ENCODE measurements at places on chromosomes 11 and 22.

DNA sequence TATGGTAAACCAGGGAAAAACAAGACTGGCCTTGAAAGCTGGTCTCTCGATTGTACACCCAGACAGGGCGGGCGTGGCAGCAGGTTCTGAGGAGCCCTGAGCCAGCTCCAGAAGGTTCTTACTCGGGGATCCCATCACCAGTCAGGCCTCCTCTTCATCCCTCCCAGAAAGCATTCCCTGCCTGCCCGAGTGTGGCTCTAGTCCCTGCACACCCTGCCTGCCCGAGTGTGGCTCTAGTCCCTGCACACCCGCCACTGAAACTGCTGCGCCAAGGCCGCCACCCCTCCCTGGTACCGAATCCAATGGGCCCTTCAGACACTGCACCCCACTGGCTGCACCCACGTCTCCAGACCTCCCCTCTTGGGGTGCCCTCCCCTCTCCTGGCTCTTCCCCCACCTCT lies 30.1 kb downstream of the KIAA0930 start:
- DNase-seq = no peak

DNA sequence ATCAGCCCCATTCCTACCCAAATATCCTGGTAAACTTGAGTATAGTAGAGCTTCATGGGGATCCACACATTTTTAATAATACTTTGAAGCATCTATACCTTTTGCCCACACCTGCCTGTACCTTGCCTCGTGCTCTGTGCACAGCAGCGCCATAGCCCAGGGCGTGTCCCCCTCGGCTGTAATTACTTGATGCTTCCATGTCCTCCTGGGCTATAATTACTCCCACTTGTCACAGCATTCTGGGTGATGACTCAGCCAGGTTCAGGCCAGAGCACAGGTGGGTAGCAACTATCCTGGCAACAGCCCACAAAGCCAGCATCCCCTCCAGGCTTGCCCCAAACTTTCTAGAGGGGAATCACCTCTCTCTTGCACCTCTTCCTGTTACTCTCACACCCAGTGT lies 23.7 kb upstream of the SLC36A4 start:
- no peak for DNase-seq

GRCh38 chr11:107744736-107745135 lies 32.9 kb upstream of the SLN start:
- DNase-seq = no peak

DNA sequence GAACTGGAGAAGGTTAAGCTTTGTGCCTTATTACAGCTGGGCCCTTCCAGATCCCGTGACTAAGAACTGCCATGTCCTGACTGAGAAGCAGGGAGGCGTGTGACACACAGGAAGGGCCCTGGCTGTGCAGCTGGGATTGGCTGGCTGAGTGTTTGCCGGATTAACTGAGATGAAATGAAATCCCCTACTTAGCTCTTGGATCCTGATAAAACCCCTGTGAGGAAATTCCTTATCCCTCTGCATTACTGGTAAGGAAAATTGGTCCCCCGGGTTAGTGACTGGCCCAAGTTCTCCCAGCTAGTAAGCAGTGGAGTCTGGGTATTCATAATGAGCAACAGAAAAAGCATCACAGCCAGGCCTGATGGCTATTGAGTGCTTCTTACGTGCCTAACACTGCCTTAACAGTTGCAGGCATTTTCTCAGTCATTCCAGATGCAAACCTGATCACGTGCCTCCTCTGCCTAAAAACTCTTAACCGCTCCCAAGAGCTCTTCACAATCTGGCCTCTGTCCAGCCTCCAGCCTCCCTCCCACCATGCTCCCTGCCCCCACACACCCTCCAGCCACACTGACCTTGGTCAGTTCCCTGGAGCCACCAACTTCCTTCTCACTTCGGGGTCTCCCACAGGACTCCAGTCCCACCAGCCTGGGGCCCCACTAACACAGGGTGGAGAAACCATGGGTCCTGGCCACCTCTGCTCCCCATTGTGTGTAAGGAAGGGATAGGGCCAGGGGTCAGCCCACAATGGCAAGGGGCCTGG lies 37.8 kb downstream of the ARRB1 start:
- DNase-seq = no peak

DNA sequence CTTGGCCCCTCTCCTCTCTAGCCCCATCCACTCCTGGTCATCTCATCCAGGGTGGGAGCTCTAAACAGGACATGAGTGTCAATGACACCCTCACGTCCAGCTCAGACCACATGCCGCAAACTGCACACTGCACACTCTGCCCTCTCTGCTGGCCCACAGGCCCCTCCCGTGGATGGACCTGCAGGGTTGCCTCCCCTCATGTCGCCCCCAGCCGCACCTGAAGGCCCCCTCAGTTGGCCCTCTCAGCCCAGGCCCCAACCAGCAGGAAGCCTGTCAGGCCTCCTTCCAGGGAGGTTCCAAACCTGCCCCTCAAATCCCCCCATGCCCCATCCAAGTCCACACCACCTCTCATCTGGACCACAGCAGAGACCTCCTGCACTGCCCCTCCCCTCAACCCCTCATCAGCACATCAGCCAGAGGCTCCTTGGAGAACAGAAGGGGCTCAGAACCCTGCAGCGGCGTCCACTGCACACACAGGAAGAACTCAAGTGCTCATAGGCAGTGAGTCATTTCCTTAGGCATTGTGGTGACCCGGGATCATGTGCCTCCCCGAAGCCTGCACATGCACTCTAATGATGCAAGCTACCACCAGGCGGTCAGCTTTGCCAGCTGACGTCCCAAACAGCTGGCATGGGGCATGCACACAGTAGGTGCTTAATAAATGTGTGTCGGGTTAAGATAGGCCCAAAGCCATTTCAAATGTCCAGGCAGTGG lies 12.9 kb upstream of the CDKN1C start:
- peak; percentile 72 for DNase-seq

DNA sequence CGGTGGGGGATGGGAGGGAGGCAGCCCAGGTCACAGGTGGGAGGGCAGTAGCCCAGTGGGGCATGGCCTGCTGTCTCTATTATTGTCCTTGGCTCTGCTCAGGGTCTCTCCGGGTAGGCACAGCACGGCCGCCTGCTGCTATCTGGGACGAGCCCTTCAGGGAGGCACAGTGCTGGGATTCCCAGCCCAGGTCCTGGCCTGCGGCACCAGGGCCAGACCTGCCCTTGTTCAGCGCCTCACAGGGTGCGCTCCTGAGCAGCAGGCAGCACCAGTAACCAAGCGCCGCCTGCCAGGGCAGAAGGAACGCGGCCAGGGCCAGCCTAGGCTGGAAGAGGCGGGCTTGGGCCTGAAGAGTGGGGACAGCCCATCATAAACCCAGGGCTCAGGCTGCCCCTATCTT lies 151.0 kb downstream of the MPPED1 start:
- no peak for DNase-seq

DNA sequence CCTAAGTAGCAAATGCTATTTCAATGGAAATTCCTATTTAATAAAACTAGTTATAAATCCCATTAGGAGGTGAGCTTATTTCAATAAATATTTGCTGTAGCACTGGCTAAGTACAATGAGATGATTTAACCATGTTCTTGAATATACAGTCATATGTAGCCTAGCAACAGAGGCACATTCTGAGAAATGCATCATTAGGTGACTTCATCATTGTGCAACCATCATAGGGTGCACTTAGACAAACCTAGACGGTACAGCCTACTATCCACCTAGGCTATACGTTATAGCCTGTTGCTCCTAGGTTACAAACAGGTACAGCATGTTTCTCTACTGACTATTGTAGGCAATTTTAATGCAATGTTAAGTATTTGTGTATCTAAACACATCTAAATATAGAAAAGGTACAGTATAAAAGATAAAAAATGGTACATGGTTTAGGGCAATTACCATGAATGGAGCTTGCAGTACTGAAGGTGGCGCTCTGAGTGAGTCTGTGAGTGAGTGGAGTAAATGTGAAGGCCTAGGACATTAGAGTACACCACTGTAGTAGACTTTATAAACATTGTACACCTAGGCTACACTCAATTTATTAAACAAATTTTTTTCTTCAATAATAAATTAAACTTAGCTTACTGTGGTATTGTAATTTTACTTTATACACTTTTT lies 350.1 kb downstream of the CASP12 start:
- no peak for DNase-seq

- DNase-seq = no peak
Measured at GRCh38 chr22:27154717-27155116, 497.3 kb downstream of the MIAT start.

GRCh38 chr11:47332303-47332711 lies 20.2 kb downstream of the MYBPC3 start:
- no peak for DNase-seq

DNA sequence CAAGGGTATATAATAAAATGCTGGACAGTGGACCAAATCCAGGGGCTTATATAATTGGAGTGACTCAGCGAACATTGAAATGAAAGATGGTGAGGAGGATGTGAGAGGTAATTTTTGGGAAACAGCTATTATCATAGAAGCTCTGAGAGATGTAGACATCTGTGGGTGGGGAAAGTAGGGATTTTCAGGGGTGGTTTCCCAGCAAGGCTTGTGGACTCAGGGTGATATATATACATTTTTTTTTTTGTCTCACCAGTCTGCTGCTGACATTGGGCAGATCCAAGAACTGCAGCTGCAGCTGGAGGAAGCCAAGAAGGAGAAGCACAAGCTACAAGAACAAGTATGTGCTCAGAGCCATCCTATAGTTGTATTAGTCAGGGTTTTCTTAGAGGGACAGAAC lies 208.1 kb downstream of the MYO18B start:
- DNase-seq = no peak

DNA sequence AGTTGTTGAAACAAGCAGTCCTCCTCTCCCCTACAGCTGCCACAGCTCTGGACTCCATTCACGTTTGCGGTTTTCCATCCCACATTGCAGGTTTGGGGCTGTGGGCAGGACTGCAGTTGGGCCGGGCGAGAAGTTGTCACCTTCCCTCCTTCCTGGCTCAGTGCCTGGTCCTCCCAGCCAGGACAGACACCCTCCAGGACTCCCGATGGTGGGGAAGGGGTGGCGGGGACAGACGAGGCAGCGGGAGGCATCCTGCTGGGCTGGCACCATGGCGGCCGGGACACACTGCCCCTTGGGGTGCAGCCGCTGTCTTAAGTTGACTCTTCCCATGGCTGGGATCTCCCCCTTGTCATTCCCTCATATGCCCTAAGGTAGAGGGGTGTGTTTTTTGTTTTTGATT lies 615.2 kb downstream of the BRD1 start:
- no peak for DNase-seq

- DNase-seq = no peak
Measured at GRCh38 chr11:45423036-45423435, 136.9 kb upstream of the SYT13 start.

GRCh38 chr22:33539902-33540751 lies 380.1 kb downstream of the LARGE1 start:
- no peak for DNase-seq

DNA sequence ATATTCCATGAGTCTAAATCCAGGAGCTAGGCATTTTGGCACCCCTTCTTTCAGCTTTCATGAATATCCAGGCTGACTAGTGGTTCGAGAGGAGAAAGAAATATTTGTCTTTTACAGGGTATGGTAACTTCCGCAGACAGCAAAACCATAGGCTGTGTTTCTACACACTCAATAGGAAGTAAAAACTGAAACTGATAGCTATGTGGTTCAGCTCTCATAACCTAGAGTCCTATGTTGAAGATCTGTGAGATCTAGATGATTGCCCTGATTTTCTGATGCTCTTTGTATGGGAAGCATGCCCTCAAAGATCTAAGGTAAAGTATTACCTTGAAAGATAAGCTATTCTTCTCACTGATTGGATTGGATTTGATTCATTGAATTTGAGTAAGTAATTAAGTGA lies 118.3 kb downstream of the CD44 start:
- DNase-seq = peak; percentile 48

DNA sequence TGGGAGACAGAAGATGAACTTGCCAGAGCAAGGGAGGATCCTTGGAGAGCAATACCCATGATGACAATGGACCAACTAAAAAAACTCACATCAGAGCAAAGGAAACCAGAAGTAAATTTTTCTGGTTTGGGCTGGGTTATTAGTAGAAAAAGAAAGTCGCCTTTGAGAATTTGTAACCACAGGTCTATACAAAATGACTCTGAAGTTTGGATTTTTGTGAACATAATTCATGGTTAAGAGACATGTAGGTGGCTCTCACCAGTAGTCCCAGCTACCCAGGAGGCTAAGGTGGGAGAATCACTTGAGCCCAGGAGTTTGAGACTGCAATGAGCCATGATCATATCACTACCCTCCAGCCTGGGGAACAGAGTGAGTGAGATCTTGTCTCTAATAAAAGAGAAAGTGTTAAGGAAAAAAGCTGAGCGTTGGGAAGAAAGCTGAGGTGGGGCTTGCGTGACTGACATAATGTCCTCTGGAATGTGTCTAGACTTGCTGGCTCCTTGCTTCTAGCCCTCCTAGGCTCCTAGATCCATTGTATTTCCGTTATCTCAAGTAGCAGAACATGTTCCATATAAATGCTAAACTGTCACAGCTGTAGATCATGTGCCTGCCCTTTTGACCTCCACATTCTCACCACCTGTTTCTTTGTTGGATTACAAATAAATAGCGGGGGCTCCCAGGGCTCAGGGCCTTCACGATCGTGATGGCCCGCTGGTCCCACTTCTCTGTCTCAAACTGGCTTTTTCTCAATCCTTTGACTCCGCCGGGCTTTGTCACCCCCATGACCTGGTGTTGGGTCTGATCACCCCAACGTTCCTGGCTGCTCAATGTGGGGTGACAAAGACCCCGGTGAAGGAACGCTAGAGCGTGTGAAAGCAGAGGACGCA lies 56.2 kb upstream of the SC5D start:
- DNase-seq = no peak

DNA sequence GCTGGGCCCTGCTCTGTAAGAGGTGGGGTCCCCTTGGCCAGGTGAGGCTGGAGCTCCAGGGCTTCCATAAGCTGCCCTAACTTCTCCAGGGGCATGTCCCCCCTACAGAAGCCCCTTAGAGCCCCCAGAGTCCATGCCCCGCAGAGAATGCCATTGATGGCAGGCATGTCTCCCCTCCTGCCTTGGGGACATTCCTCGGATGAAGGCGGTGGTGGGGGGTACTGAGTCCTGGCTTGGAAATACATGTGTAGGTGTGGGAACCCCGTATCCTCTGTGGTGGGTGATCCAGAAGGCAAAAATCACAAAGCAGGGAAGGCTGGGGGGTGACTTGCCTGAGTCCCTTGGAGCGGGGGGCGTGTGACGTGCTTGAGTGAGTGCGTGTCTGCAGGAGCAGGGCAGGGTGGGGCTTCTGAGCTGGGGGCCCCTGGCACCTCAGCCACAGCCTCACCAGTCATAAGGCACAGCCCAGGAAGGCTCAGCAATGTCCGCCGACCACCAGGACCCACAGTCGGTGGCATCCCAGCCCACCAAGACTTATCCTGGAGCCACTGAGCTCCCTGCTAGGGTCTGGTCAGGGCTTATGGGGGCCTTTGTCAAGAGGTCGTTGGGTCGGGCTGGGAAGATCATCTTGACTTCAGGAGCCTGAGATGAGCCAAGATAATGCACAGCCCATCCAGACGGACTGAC lies 69.8 kb upstream of the KCNQ1OT1 start:
- DNase-seq = no peak
